HCEC 1CT (cell line): ENCODE measurements at places on chromosomes 4 and X.

- DNase-seq = no peak
These were observed 72.1 kb upstream of the IGFBP7 start for GRCh38 chr4:57182132-57182874.

GRCh38 chr4:138981930-138982390 lies 33.6 kb upstream of the NOCT start:
- DNase-seq = peak; percentile 67

DNA sequence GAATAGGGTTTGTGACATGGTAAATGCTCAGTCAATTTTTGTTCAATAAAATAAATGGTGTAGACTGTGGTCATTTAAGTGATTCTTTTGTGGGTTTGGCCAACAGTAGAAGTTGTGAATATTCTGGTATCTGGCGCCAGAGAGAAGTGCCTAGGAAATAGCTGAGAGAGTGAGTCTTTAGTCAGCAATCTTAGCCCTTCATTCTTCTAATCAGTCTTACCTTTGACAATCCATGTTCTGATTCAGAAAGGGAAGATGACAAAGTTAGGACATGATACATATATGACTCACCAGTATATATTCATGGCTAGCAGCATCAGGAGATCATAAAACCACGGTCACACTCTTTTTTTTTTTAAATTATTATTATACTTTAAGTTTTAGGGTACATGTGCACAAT lies 141.8 kb upstream of the PCDH18 start:
- DNase-seq = peak; percentile 79

GRCh38 chr4:42150653-42151567 lies 1.5 kb downstream of the BEND4 start:
- no peak for DNase-seq

GRCh38 chr4:156568484-156568883 lies 403.1 kb downstream of the PDGFC start:
- no peak for DNase-seq

GRCh38 chr4:19375931-19376330 lies 875.8 kb upstream of the SLIT2 start:
- DNase-seq = no peak

DNA sequence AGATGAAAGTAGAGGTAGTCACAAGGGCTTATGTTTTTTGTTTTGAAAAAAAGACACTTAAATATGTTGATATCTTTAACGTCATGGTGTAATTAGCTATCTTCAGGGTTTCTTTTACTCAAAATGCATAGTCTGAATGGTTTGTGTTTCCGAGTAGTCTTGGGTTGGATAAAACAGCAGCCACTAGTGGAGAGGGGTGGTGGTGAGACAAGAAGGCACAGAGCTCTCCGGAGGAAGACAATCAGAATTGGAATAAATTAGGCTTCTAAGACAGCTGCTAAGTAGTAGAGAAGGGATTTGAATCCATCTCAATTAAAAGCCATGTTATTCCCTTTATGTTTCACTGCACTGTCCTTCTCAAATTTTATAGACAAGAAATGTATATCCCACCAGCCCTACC lies 240.4 kb upstream of the VEGFC start:
- no peak for DNase-seq

- DNase-seq = no peak
These were observed 519.2 kb upstream of the DIPK2B start for GRCh38 chrX:45719751-45720501.
